ENCODE measurements at places on chromosomes 3 and 15.

GRCh38 chr3:184742676-184743135, 30.8 kb upstream of the MAGEF1 start:
- no peak for DNase-seq

DNA sequence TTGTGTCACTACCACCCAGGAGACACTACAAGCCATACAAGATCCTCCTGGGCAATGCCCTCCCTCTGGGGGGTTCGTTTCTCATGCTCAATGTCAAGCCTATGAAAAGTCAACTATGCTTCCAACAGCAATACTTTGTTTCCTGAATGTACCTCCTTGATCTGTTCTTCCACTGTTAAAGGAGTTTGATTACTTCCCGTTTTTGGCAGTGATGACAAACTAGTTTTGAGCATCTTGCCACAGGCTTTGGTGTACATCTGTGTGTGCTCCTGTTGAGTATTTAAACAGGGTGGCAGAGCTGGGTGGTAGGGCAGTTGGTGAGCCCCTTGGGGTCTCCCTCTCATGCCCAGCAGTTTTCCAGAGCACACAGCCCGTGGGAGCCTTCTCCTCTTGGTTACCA, 81.4 kb downstream of the IL12A start:
- DNase-seq = no peak

DNA sequence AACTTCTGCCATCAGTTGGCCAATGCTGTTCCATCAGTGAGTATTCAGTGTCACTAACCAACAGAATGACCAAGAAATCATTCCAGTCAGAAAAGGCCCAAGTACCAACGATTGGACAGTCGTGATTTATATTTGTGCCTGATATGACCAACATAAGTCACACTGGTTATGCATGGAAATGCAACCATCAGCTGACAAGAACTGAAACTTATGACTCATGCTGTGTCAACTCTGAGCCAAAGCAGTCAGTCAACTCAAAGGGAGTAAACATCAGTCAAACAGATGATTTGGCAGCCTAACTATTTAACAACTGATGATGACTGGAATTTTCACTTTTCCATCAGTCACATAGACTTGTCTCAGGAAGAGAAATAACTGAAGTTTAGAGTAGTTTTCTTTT, 142.4 kb downstream of the ANXA2 start:
- DNase-seq = no peak

- no peak for DNase-seq
These were observed 192.9 kb downstream of the PDE8A start for GRCh38 chr15:85174521-85174920.

GRCh38 chr3:126999383-126999782, 16.5 kb downstream of the PLXNA1 start:
- DNase-seq = no peak

GRCh38 chr3:48617559-48617958, 4.0 kb downstream of the TMEM89 start:
- no peak for DNase-seq

GRCh38 chr3:181568248-181568647, 143.5 kb upstream of the SOX2 start:
- DNase-seq = no peak

GRCh38 chr15:62115847-62116246, 49.1 kb downstream of the C2CD4A start:
- DNase-seq = no peak

- DNase-seq = no peak
These were observed 48.9 kb upstream of the TCF12 start for GRCh38 chr15:56869573-56869972.

DNA sequence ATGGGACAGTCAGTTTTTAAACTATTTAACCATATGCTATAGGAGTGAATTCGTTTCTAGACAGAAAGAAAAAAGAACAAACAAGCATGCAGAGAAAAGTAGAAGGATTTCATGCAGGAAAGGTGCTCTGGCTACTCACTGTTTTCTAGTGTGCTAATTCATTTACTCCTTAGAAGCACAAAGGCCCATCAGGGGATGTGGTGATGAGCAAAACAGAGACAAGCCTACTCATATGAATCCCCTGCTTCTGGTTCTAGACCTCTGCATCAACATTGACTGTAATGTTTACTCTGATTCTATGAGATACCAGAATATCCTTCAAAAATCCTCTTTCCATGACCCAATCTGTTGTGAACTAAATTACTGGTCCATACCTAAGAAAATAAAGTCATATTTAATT, 801.9 kb downstream of the PLOD2 start:
- DNase-seq = no peak

DNA sequence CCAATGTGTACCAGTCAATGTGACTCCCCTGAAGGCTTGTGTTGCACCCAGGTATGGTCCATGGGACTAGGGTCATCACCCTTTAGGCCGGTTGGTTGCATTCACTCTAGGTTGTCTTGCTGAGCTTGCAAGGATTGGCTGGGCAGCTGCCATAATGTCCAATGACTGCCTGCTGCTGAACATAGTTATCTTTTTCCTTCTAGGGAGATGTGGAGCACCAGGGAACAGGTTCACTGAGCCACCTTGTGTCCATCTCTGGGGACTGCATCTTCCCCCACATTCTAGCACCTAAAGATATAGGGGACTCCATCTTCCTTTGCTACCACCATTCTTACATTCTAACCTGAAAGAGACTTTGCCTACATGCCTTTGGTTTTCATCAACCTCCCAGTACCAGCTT, 580.4 kb upstream of the TBL1XR1 start:
- DNase-seq = peak; percentile 9

DNA sequence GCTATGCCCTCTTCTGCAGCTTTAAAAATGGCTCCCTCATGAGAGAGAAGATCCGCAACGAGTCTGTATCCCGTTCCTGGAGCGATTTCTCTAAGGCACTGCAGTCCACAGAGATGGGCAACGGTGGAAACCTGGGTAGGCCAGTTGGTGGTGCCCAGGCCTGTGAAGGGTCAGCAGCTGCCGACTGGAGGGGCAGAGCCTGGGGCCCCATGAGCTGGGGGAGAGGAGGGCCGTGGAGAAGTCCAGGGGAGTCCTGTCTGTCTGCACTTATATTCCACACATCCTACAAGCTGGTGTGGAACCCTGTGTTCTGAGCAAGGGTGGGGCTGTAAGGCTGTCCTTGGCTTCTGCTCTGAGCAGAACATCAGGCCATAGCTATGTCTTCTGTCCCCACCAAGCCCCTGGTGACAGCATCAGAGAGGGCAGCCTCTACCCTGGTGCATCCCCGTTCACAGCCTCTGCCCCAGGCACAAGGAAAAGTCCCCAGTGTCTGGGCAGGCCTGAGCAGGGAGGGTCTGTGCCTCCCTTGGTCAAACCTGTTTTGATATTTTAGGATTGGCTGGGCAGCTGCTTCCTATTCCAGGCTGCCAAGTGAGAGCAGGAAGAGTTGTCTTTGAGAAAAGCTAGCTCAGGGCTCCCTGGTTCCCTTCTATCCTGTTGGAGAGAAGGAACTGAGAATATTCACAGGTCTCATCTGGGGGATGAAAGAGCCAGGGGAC, 29.7 kb downstream of the XYLB start:
- no peak for DNase-seq

GRCh38 chr3:150681057-150681456, 22.7 kb downstream of the ERICH6 start:
- no peak for DNase-seq

DNA sequence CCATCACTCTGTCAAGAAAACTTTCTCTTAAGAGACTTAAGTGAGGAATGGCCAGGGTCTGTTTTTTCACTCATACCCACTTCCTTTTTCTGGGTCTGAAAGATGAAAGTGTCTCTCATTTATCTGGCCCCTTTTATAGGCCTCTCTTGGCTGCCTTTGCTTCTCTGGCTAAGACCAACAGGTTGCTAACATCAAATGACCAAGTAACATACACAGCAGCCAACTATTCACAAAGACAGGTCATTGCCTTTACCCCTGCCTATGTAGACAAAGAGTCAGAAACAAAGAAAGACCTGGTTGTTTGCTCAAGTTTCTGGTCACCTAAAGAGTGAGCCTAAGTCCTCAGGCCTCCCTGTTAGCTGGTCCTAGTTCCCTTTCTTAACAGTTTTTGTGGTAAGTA, 24.0 kb upstream of the CSTA start:
- DNase-seq = no peak

DNA sequence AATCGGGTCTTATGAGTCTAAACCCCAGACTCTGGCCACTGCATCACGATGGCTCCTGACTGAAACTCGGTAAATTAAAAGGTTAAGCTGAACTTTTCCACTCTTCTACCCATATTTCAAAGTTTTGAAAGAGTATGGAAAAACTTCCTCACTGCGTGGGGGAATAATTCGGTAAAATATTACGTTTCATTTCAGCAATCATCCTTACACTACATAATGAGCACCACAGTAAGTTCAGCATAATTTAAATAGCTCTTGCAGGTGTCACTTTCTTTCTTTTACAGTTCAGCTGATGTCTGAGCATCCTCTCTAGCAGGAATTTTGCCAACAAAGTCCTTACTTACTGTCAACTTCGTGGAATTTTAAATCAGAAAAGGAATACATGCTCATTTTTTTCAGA, 17.5 kb downstream of the SRGAP3 start:
- DNase-seq = no peak

DNA sequence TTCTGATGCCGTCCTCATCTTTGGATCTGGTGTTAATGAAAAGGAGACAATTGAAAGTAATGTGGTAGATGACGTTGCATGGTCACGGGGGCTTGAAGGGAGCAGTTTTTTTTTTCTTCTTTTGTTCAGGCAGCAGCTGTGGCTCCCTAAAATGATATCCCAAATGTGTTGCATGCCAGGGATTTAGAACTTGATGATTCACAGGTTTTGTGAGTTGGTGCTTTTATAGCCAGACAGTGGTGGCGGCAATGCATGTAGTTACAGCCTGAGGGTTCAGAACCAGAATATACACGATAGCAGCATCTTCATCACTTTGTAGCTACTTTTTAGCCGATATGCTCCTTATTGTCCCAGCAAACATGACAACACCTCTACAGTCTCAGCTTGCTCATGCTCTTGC, 133.4 kb downstream of the CHST2 start:
- no peak for DNase-seq

GRCh38 chr3:165197481-165197800, 1.3 kb upstream of the SLITRK3 start:
- DNase-seq = no peak

DNA sequence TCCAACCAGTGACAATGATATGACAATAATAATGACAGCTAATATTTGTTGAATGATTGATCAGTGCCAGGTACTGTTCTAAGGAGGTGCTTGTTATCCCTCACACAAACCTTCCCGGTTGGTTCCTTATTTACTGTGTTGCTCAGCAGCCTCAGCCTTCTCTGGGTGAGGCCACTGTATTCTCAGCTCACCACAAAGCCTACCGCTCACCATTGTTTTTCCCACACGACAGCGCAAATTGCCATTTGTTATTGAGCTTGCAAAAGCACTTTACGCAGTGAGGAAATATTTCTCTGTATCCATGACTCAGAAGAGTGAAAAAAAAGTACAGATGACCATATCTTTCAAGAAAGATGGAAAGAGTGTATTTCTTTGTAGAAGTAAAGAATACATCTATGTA, 49.5 kb upstream of the PDZRN3 start:
- DNase-seq = no peak

- no peak for DNase-seq
These were observed 132.3 kb upstream of the PTPRG start for GRCh38 chr3:61429106-61429505.

GRCh38 chr3:112979244-112979832, 4.4 kb upstream of the CD200R1 start:
- DNase-seq = no peak

- DNase-seq = peak; percentile 23
These were observed 461 bp downstream of the SECISBP2L start for GRCh38 chr15:49045751-49046219.

GRCh38 chr15:39720621-39721611, 61.7 kb downstream of the FSIP1 start:
- no peak for DNase-seq

DNA sequence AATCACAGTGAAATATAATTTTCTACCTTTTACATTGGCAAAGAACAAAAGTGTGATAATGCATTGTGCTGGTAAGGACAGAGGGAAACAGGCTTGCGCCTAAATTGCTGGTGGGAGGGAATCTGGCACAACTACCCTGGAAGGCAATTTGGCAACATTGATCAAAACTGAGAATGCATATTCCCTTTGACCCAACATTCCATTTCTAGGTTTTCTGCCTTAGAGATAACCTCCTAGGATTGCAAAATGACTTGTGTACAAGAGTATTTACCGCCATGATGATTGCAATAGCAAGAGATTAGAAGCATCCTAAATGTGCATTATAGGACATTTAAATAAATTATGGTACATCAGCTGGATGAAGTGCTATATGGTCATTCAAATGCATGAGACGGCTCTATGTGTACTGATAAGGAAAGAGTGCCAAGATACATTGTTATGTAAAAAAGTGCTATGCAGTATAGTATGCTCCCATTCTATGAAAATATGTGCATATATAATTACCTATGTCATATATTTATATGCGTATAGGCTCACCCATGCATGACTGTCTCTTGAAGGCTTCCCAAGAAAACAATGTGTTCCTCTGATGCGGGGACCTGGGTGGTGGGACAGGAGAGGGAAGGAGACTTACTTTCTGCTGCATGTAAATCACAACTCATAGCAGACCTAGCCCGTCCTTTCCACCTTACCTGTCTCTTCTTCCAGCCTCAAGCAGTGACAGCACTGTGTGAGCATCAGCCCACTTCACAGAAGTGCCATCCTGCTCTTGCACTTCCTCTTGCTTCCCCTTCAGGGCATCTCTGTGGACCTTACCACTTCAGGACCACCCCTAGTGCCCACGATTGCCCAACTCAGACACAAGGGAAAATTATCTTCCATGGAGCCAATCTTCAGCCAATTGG, 249.9 kb upstream of the TLE3 start:
- no peak for DNase-seq

Measured in GM12891 (cell line).